ENCODE measurements at places on chromosomes 16 and 17.
A peak's percentile ranks its signal among the peaks of the same experiment; 100 is the strongest.

- DNase-seq, result no peak
These were observed 15.8 kb downstream of the GP2 start for GRCh38 chr16:20311548-20311947.

DNA sequence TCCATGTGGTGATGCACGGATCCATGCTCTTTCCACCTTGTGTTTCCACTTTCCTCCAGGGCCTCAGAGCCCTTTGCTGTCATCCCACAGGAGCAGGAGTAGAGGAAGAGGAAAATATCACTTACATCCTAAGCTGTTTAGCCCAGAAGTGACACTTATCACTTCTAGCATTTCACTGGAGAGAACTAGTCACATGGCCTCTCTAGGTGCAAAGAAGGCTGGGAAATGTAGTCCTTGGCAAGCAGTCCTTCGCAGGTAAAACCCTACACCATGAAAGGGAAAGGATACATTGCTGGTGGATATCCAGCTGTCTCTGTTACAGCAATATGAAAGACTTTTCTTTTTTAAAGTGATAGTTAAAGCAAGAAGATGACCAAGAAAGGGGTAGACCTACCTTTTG lies 185.9 kb downstream of the RGS9 start:
- DNase-seq, result no peak

DNA sequence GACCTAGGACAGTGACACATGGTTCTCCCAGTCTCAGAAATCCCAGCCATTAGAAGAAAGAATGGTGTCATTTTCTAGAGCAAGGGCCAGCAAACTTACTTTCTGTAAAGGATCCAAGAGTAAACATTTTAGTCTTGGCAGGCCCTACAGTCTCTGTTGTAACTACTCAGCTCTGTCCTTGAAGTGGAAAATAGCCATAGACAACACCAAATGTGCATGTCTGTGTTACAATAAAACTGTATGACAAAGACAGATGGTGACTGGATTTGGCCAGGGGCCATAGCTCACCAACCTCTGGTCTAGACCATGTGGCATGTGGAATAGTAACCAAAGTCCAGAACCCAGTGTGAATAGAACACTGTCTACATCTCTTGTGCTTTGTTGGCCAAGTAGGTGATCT lies 286.5 kb downstream of the HS3ST4 start:
- DNase-seq, result no peak

- DNase-seq, result no peak
These were observed 18.6 kb upstream of the C16orf95 start for GRCh38 chr16:87335625-87336433.

GRCh38 chr17:33055746-33056145 lies 64.1 kb downstream of the SPACA3 start:
- DNase-seq, result no peak

DNA sequence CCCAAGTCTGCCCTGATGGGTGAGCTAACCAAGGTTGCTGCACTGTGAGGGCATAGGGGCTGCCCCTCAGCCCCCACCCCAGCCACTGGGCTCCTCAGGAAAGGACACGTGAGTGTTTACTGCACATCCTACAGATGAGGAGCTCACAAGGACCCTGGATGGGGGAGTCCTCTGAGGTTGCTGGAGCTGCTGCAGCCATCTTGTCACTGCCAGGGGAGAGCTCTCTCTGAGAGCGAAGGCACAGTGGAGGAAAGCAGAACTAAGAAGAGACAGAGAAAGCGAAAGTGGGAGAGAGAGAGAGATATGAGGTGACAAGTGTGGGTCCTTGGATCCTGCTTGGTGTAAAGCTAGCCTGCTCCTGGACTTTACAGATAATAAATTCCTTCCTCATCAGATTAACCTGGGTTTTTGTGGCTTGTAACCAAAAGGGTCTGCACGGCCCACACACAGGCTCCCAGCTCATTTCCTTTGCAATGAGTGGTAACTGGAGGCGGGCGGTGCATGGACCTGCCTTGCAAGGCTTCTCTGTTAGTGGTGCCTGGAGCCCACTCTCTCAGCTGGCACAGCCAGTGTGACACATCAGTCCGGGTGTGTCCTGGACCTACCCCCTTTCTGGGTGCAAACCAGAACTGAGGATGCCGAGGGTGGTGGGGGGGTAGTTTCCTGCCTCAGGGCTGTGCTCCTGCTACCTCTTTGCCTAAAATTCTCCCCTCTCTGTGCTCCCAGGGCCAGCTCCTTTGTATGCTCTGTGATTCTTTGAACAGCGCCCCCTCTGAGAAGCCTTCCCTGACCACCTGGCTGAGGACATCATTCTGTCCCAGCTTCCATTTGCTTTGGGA lies 14.2 kb downstream of the SNX20 start:
- DNase-seq, result no peak

- peak; percentile 69 for DNase-seq
These were observed 38.9 kb downstream of the MRPS23 start for GRCh38 chr17:57810721-57811637.

GRCh38 chr16:85465328-85466303 lies 147.5 kb upstream of the GSE1 start:
- DNase-seq, result no peak

- no peak for DNase-seq
These were observed 60.0 kb upstream of the CHMP6 start for GRCh38 chr17:80931421-80932265.

GRCh38 chr17:42101513-42102292 lies 3.4 kb upstream of the ZNF385C start:
- peak; percentile 49 for DNase-seq

DNA sequence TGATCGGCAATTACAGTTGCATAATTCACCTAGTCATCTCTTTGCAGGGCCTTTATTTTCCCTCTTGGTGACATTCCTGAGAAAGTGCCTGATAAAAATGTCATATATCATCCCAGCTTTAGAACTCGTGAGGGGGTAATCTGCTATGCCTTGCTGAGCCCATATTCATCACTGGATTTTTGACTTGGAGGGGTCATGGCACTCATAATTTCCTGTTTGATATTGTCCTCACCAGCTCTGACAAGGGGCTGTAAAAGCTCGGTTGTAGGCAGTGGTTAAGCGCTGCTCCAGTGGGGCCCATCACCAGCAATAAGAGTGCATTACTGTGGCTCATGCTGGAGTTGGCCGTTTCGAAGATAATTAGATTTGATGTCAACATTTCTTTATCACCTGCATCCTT lies 227.3 kb downstream of the IRX3 start:
- DNase-seq, result peak; percentile 44

All from NCI-H1930 (cell line).